Transverse colon (tissue), 4 donors: ENCODE measurements at places on chromosomes 13 and 19. TPM values are rescaled to one million over a fixed set of nuclear protein-coding genes. Genes with fewer than 3 reads are reported as not detected.

DNA sequence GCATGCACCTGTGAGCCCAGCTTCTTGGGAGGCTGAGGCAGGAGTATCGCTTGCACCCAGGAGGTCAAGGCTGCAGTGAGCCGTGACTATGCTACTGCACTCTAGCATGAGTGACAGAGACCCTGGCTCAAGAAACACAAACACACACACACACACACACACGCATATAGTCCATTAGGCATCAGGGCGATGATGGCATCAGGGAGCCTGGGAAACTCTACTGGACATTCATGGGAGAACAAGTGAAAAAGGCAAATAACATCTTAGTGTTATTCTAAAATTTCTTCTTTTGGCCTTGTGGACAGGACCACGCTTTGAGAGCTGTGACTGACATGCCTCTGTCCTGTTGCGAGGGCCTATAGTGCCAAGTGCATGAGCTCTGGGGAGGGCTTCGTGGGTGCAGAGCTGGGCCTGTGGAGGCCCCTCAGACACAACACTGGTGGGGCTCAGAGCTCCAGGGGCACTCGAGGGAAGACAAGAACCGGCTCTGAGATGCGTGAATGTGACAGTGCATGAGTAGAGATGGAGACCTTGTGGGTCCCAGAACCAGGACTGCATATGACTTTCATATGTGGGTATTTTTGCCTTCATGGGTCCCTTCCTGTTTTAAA, 8.0 kb upstream of the USF2 start:
- no peak overlapping the region for H3K27ac ChIP-seq
- H3K4me1 ChIP-seq: no peaks in the 10 kb centered on the region
- DNase-seq: no peak
- no peaks in the 10 kb centered on the region for H3K36me3 ChIP-seq
- no peaks in the 10 kb centered on the region for H3K27me3 ChIP-seq
- no peak overlapping the region for H3K4me3 ChIP-seq

DNA sequence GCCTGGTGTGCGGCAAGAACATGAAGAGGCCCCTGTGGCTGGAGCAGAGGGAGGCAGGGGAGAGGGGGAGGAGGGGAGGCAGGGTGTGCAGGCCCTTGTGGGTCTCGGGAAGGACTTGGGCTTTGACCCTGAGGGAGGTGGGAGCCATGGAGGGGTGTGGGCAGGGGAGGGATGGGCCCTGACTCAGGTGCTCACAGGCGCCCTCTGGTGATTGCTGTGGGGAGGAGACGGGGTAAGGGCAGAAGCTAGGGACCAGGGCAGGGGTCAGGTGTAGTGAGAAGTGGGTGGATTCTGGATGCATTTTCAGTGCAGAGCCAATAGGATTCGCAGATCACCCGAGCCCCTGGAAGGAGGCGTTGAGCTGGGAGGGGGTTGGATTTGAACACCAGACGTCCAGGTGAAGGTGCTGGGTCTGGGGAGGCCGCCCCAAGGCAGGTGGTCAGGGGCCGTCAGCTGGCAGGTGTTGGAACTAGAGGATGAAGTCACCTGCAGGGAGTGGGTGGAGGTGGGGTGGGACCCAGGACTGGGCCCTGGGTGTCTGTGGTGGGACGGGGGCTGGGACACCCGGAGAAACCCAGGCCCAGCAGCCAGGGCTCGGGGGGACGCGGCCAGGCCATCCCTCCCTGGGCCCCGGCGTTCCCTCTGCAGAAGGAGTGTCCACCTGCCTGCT, 185.4 kb downstream of the KDM4B start:
- H3K4me1 ChIP-seq: no peaks in the 10 kb centered on the region
- no peak overlapping the region for H3K4me3 ChIP-seq

Gene EVI5L
- 65.8 TPM for total RNA-seq

Gene AP1M2
- total RNA-seq: 22.8 TPM

Gene DHDH
- total RNA-seq: not detected

GRCh38 chr19:56348289-56348877, 33.7 kb upstream of the ZSCAN5A start:
- H3K4me1 ChIP-seq: no peaks in the 10 kb centered on the region
- H3K27ac ChIP-seq: no peak overlapping the region
- no peaks in the 10 kb centered on the region for H3K27me3 ChIP-seq
- no peaks in the 10 kb centered on the region for H3K36me3 ChIP-seq

- no peak overlapping the region for H3K4me3 ChIP-seq
- no peaks in the 10 kb centered on the region for H3K27me3 ChIP-seq
- H3K4me1 ChIP-seq: no peaks in the 10 kb centered on the region
Observed at GRCh38 chr13:40330950-40331349, 335.5 kb downstream of the FOXO1 start.

DNA sequence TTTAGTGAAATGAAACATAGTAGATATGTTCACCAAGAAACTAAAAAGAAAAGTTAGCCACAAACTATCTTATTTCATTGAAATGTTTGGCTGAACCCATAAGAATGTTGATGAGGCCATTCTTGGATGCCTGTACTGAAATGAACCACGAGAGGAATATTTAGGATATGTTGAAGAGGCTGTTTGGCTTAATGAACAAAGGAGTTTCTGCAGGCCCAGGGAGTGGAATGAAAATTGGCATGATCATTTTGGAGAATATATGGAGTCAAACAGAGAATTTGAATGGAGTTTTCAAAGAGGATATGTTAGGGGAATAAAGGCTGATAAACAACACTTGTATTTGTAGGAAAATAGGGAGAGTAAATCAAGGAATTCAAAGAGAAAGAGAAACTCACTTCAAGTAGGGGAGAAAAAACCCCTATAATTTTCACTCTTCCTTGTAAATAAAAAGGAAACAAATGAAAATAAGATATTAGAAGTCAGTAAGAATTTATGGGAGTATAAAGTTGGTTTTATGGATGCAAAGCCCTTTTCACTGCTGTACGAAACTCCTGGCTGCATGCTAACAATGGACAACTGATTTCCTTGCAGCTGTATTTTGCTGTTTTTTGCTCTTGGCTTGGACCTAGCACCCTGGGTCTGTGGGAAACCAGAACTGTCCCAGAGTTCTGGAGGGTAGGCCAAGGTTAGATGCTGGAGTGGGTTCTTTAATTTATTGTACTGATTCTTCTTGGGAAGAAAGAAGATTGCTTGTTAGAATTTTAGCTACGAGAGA, 36.5 kb downstream of the KL start:
- peak overlapping the region; percentile 67 for H3K27ac ChIP-seq
- H3K4me3 ChIP-seq: no peak overlapping the region
- no peak for DNase-seq

- H3K27ac ChIP-seq: no peak overlapping the region
- H3K4me3 ChIP-seq: no peak overlapping the region
- no peaks in the 10 kb centered on the region for H3K27me3 ChIP-seq
- no peaks in the 10 kb centered on the region for H3K36me3 ChIP-seq
- peaks cover 7% of the 10 kb centered on the region for H3K4me1 ChIP-seq
Observed at GRCh38 chr13:30796631-30797601, 61.6 kb downstream of the ALOX5AP start.

GRCh38 chr13:31765138-31765785, 25.9 kb downstream of the RXFP2 start:
- no peaks in the 10 kb centered on the region for H3K36me3 ChIP-seq
- no peak for DNase-seq
- no peaks in the 10 kb centered on the region for H3K4me1 ChIP-seq

DNA sequence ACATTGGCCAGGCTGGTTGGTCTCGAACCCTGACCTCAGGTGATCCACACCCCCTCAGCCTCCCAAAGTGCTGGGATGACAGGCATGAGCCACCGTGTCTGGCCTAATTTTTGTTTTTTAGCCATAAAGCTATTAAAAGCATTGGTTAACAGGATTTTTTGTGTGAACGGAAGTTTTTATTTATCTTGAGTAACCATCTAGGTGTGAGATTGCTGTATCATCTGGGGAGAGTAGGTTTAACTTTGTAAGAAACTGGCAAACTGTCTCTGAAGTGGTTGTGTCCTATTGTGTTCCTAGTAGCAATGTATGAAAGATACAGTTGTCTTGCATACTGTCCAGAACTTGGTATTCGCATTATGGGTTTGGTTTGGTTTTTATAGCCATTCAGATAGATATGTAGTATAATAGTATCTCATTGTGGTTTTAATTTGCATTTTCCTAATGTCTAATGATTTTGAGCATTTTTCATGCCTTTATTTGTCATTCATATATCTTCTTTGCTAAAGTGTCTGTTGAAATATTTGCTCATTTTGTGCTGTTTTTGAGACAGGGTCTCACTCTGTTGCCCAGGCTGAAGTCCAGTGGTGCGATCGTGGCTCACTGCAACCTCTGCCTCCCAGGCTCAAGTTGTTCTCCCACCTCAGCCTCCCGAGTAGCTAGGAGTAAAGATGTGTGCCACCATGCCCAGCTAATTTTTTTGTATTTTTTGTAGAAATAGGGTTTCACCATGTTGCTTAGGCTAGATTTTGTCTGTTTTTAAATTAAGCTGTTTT, 13.5 kb upstream of the PLEKHF1 start:
- H3K4me3 ChIP-seq: no peak overlapping the region
- no peak for DNase-seq
- no peaks in the 10 kb centered on the region for H3K36me3 ChIP-seq

DNA sequence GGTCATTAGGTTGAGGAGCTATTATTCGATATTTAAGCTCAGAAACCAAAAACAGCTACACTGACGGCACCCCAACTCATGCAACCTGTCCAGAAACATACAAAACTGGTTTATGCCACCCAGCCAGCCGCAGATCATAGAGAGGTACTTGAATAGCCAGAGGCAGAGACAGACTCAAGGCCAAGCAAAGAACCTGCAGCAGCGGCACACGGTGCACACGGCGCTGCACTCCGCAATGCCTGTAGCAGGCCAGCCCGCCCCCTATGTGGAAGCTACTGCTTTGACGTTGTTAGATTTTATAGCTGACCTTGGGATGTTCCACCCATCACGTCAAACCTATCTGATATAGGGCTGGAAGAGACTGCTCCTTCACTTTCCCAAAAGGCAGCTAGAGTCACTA, 11.9 kb upstream of the DHRS12 start:
- no peak overlapping the region for H3K4me3 ChIP-seq
- H3K27me3 ChIP-seq: no peaks in the 10 kb centered on the region
- no peaks in the 10 kb centered on the region for H3K36me3 ChIP-seq
- DNase-seq: no peak
- peaks cover 13% of the 10 kb centered on the region for H3K4me1 ChIP-seq

Gene SKA3
- total RNA-seq: 1.6 TPM

Gene FGF22
- not detected for total RNA-seq

- H3K4me3 ChIP-seq: no peak overlapping the region
- no peaks in the 10 kb centered on the region for H3K36me3 ChIP-seq
- no peaks in the 10 kb centered on the region for H3K4me1 ChIP-seq
Observed at GRCh38 chr13:31853643-31854326, 114.5 kb downstream of the RXFP2 start.

- H3K4me3 ChIP-seq: no peak overlapping the region
- peaks cover 7% of the 10 kb centered on the region for H3K4me1 ChIP-seq
- peaks cover 12% of the 10 kb centered on the region for H3K27me3 ChIP-seq
- DNase-seq: no peak
- H3K27ac ChIP-seq: no peak overlapping the region
Observed at GRCh38 chr19:35417713-35418534, 30.1 kb upstream of the FFAR2 start.

DNA sequence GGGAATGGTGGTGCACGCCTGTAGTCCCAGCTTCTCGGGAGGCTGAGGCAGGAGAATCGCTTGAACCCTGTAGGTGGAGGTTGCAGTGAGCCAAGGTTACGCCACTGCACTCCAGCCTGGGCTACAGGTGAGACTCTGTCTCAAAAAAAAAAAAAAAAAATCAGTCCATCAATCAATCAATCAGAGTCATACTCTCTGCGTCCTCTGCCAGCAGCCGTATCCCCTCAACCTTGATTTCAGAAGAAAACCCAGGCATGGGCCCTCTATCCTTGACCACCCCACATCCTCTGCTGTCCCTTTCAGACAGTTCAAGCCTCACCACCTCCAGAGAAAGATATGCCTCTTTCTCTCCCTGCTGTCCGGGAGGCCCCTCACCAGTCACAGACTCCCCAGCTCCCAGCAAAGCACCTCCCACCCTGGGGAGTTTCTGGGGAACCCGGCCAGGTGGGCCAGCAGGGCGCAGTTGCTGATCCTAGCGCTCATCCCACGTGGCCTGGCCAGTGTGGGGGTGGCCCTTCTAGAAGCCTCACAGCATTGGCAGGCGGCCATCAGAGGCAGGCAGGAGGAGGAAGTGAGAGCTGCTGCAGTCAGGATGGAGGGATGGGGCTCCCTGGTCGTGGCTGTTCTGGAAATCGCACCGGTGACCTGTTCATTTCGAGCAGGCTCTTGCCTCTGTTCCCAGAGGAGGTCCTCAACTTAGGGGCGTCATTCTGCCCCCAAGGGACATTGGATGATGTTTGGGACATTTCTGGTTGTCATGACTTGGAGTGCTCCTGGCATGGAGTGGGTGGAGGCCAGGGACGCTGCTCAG, 10.2 kb upstream of the JSRP1 start:
- H3K4me3 ChIP-seq: no peak overlapping the region
- H3K27ac ChIP-seq: peak overlapping the region; percentile 61
- H3K4me1 ChIP-seq: peaks cover 27% of the 10 kb centered on the region
- H3K27me3 ChIP-seq: no peaks in the 10 kb centered on the region

- H3K4me3 ChIP-seq: no peak overlapping the region
- H3K4me1 ChIP-seq: peaks cover 4% of the 10 kb centered on the region
- no peak overlapping the region for H3K27ac ChIP-seq
- peaks cover 12% of the 10 kb centered on the region for H3K27me3 ChIP-seq
Observed at GRCh38 chr13:29507356-29507755, 88.1 kb downstream of the SLC7A1 start.

DNA sequence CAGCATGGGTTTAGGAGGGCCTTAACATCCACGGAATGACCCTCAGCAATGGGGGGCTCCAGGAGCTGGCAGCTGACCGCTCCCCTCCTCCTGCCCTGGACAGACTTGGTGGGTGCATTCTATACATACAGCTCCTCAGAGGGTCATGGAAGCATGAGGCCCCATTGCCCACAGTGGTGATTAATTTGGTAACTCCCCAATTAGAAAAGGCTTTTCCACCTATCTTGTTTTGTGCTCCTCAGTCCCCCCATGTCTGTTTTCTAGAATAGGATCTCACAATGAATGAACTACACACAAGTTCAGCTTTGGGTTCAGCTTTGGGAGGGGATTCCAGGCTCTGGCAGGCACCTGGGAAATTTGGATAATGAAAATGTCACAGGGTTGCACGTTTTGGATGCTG, 707.8 kb downstream of the UQCRFS1 start:
- no peaks in the 10 kb centered on the region for H3K36me3 ChIP-seq
- H3K27me3 ChIP-seq: no peaks in the 10 kb centered on the region
- no peaks in the 10 kb centered on the region for H3K4me1 ChIP-seq
- no peak for DNase-seq

DNA sequence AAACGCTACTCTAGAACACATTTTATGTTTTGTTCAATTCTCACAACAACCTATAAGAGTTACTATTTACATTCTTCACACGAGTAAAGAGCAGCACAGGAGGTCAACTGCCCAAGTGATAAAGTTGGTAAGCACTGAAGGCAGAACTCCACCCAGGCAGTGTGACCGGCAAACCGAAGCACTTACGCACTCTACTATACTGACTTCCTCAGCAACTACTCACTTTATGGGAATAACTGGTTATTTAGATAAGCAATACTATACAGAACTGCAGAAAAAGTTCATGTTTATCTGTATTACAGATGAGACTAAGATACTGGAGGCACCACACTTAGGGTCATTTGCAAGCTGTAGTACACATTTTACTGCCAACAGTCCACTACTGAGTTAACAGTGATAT, 28.8 kb downstream of the FOXO1 start:
- H3K27ac ChIP-seq: peak overlapping the region; percentile 64
- peak; percentile 67 for DNase-seq
- no peaks in the 10 kb centered on the region for H3K27me3 ChIP-seq
- peaks cover 83% of the 10 kb centered on the region for H3K4me1 ChIP-seq
- H3K4me3 ChIP-seq: no peak overlapping the region
- H3K36me3 ChIP-seq: no peaks in the 10 kb centered on the region
